ENCODE measurements at places on chromosomes 5 and 9.

DNA sequence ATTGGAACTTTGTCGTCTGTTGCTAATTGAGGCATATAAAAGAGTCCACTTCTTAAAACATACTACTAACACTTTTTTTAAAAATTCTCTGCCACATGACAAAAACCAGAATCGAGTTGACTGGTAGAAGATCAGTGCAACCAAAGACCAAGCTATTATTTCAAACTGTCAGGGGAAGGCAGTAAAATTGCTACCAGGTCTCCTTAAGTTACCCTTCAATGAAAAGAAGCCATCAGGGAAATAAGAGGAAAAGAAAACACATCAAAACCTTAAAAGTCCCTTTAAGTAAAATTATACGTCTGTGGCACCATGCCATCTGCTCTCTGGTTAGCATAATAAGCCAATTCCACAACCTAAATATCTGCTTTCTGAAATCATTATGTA, 9.6 kb downstream of the ZNF608 start:
- H3K36me3 ChIP-seq: no peaks in the 10 kb centered on the region
- H3K27me3 ChIP-seq: no peaks in the 10 kb centered on the region
- H3K27ac ChIP-seq: no peak overlapping the region
- H3K4me1 ChIP-seq: peaks cover 2% of the 10 kb centered on the region

DNA sequence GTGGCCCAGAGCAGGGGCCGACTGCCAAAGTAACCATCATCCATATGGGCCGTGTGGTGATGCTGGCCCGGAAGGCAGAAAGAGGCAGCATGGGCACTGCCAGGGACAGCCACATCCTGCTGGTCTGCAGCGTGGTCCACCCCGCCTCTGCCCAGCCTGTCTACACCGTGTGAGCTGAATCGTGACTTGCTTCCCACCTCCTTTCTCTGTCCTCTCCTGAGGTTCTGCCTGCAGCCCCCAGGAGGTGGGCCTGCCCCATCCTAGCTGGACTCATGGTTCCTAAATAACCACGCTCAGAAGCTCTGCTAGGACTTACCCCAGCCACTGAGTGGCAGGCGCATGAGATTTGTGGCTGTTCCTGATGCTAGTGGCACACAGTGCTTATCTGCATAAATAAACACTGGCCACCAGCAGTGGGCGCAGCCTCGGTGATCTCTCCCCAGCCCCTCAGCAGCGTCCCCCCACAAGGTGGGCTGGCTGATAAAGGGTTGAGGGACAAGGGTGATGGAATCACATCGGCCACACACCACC, 22.6 kb upstream of the SUSD3 start:
- no peak for DNase-seq
- peaks cover 14% of the 10 kb centered on the region for H3K4me1 ChIP-seq
- no peak overlapping the region for H3K4me3 ChIP-seq
- no peaks in the 10 kb centered on the region for H3K27me3 ChIP-seq

- H3K4me3 ChIP-seq: no peak overlapping the region
- H3K27ac ChIP-seq: no peak overlapping the region
- no peaks in the 10 kb centered on the region for H3K36me3 ChIP-seq
- no peaks in the 10 kb centered on the region for H3K27me3 ChIP-seq
- no peak for DNase-seq
- no peaks in the 10 kb centered on the region for H3K4me1 ChIP-seq
These were observed 197.1 kb upstream of the NR3C1 start for GRCh38 chr5:143600396-143601075.

- no peak overlapping the region for H3K27ac ChIP-seq
- H3K4me1 ChIP-seq: no peaks in the 10 kb centered on the region
- no peaks in the 10 kb centered on the region for H3K36me3 ChIP-seq
- H3K27me3 ChIP-seq: no peaks in the 10 kb centered on the region
- DNase-seq: no peak
These were observed 64.2 kb upstream of the CKS2 start for GRCh38 chr9:89246840-89247239.

- H3K27me3 ChIP-seq: no peaks in the 10 kb centered on the region
- H3K36me3 ChIP-seq: no peaks in the 10 kb centered on the region
- DNase-seq: no peak
- H3K4me1 ChIP-seq: no peaks in the 10 kb centered on the region
These were observed 33.7 kb downstream of the CENPP start for GRCh38 chr9:92359394-92359995.

DNA sequence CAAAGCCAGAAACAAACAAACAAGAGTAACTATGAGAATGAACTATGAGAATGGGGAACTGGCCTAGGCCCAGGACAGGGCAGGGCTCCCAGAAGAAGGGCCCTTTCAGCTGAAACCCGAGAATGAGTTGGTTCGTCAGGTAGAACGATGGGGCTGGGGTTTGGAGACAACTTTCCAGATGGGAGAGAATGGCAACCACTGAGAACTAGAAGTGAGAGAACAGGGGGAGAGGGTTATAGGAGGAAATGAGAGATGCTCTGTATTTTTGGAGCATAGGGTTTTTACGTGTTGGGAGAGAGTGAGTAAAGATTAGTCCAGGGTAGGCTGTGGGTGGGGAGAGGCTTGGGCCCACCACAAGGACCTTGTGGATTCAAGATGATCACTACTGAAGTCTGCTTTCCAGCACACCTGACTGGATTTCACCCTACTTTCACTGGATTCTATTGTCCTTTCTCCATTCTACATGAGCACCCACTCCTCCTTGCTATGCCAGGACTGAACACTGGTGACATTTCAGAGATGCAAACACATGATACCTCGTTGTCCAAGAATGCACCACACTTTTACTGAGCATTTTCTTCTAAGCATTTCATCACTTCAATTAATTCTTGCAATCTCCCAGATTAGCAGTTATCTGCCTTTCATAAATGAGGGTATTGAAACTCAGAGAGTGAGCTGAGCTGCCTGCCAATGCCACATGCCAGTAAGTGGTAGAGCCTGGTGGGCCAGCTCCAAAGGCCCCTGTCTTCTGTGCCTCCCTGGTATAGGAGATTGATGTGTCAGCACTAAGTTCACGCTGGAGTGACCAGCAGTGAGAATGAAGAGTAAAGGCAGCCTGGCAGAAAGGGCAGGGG, 3.2 kb upstream of the TMEM268 start:
- no peak for DNase-seq
- no peak overlapping the region for H3K4me3 ChIP-seq
- peaks cover 18% of the 10 kb centered on the region for H3K4me1 ChIP-seq
- H3K27ac ChIP-seq: no peak overlapping the region
- no peaks in the 10 kb centered on the region for H3K27me3 ChIP-seq

DNA sequence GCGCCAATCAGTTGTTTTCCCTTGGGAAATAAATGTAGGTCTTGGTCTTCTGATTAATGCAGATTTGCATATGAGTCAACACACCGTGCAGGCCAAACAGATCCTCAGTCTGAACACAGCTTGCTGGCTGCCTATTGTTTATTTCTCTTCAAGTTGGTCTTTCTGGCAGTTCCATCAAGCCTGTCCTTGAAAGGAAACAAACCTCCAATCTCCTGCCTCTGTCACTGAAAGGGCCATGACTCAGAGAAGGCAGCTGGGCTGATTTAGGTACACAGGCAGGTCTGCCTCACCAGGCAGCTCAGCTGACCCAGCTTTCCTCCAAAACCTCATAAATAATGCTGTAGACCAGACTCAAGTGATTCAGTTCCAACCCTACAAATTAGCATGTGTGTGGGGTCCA, 175.9 kb downstream of the MAN2A1 start:
- DNase-seq: peak; percentile 15
- no peaks in the 10 kb centered on the region for H3K36me3 ChIP-seq
- no peaks in the 10 kb centered on the region for H3K27me3 ChIP-seq
- no peak overlapping the region for H3K4me3 ChIP-seq
- no peak overlapping the region for H3K27ac ChIP-seq

GRCh38 chr9:125998837-125999503, 251.8 kb downstream of the PBX3 start:
- H3K4me1 ChIP-seq: no peaks in the 10 kb centered on the region
- H3K36me3 ChIP-seq: no peaks in the 10 kb centered on the region
- H3K27ac ChIP-seq: no peak overlapping the region
- no peak overlapping the region for H3K4me3 ChIP-seq
- no peak for DNase-seq

DNA sequence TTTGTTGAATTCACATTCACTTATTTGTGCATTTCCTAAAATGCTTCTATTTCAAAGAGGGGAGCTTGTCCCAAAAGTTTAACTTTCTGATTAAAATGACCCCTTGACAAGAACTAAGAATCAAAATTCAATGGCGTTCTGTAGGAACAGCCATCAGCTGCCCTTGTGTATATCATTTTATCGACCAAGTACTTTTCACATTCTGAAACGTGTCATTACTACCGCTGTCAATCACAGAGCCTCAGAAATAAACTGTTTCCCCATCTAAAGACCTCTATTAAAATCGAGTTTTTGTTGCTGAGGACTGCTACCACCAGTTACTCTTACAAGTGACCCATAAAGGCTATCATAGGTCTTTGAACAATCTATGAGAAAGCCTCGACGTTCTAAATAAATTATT, 1.6 kb upstream of the FOXD1 start:
- no peak overlapping the region for H3K4me3 ChIP-seq
- DNase-seq: no peak
- H3K36me3 ChIP-seq: no peaks in the 10 kb centered on the region
- H3K27me3 ChIP-seq: peaks cover 3% of the 10 kb centered on the region

GRCh38 chr5:60487885-60488442, 212.0 kb downstream of the DEPDC1B start:
- no peaks in the 10 kb centered on the region for H3K4me1 ChIP-seq
- DNase-seq: no peak
- H3K36me3 ChIP-seq: no peaks in the 10 kb centered on the region

DNA sequence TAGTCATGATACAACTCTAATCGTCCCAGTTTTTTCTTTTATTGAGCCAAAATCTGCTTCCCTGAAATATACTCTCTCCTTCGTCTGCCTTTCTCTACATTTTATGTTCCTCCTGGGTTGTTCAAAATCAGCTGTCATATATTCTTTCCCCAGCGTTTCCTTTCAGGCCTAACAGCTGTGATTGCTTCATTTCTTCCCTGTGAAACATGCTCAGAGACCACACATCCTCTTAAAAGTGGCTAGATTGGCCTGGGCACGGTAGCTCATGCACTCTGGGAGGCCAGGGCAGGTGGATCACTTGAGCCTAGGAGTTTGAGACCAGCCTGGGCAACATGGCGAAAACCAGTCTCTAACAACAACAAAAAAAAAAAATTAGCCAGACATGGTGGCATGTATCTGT, 25.1 kb downstream of the NFX1 start:
- no peak for DNase-seq
- H3K36me3 ChIP-seq: no peaks in the 10 kb centered on the region
- H3K4me1 ChIP-seq: no peaks in the 10 kb centered on the region
- no peak overlapping the region for H3K4me3 ChIP-seq
- no peak overlapping the region for H3K27ac ChIP-seq
- no peaks in the 10 kb centered on the region for H3K27me3 ChIP-seq

GRCh38 chr5:59137846-59138245, 555.0 kb downstream of the RAB3C start:
- no peaks in the 10 kb centered on the region for H3K4me1 ChIP-seq
- DNase-seq: no peak
- no peaks in the 10 kb centered on the region for H3K36me3 ChIP-seq
- H3K27ac ChIP-seq: no peak overlapping the region
- H3K27me3 ChIP-seq: no peaks in the 10 kb centered on the region
- H3K4me3 ChIP-seq: no peak overlapping the region

GRCh38 chr5:60546207-60546606, 153.8 kb downstream of the DEPDC1B start:
- DNase-seq: no peak
- no peaks in the 10 kb centered on the region for H3K36me3 ChIP-seq
- H3K4me1 ChIP-seq: no peaks in the 10 kb centered on the region
- no peak overlapping the region for H3K4me3 ChIP-seq

GRCh38 chr9:131661568-131662288, 78.1 kb downstream of the RAPGEF1 start:
- no peaks in the 10 kb centered on the region for H3K36me3 ChIP-seq
- DNase-seq: no peak
- no peak overlapping the region for H3K27ac ChIP-seq
- no peak overlapping the region for H3K4me3 ChIP-seq
- peaks cover 12% of the 10 kb centered on the region for H3K4me1 ChIP-seq

DNA sequence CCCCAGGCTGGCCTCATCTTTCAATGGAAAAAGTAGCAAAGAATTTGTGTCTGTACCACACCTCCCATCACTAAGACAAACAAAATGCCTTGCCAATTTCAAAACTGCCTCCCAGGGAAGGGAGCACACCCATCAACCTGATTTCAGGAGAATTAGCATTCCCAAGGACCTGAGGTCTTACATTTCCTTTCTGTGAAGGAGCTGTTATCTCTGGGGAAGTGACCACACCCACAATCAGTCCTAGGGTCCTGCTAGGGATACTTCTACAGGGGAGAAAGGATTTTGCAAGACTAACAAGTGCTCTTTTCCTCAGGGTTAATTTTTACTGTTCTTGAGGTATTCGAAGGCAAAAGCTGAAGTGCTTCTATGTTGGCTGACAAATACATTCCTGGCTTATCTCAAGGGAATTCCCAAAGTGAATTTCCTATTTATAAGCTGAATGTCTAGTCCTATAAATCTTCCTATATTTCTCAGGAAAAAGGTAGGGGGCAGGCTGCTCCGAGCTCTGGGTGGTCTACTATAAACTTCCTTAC, 97.4 kb upstream of the ITGA1 start:
- no peak overlapping the region for H3K27ac ChIP-seq
- H3K4me3 ChIP-seq: no peak overlapping the region
- no peaks in the 10 kb centered on the region for H3K36me3 ChIP-seq
- no peaks in the 10 kb centered on the region for H3K27me3 ChIP-seq

DNA sequence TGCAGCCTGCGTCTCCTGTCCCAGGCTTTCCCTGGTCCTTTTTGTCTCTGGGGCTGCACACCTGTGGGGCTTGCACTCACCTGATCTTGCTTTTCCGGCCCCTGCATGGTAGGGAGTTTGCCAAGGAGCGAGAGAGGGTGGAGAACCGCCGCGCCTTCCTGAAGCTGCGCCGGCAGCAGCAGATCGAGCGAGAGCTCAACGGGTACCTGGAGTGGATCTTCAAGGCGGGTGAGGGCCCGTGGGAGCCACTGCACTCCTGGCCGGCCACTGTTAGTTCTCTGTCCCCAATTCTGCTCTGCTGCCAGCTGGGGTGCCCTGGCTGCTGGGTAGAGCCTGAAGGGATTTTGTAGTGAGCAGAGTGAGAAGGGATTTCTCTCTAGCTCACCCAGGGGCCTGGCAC, 78.0 kb downstream of the CACNA1B start:
- H3K4me1 ChIP-seq: no peaks in the 10 kb centered on the region
- no peak for DNase-seq
- H3K4me3 ChIP-seq: no peak overlapping the region
- no peaks in the 10 kb centered on the region for H3K27me3 ChIP-seq
- H3K36me3 ChIP-seq: no peaks in the 10 kb centered on the region

- no peak overlapping the region for H3K4me3 ChIP-seq
- DNase-seq: no peak
- H3K4me1 ChIP-seq: no peaks in the 10 kb centered on the region
- H3K36me3 ChIP-seq: no peaks in the 10 kb centered on the region
- no peaks in the 10 kb centered on the region for H3K27me3 ChIP-seq
These were observed 7.0 kb downstream of the TEX48 start for GRCh38 chr9:114674798-114675540.

- H3K27me3 ChIP-seq: no peaks in the 10 kb centered on the region
- no peak for DNase-seq
- H3K27ac ChIP-seq: peak overlapping the region; percentile 93
- H3K4me1 ChIP-seq: peaks cover 17% of the 10 kb centered on the region
- no peak overlapping the region for H3K4me3 ChIP-seq
These were observed 170.5 kb downstream of the DCP2 start for GRCh38 chr5:113147101-113147508.

Measured in ovary (tissue), 10 donors.